ENCODE measurements at places on chromosomes 5 and 9. TPM values are rescaled to one million over a fixed set of nuclear protein-coding genes. Genes with fewer than 3 reads are reported as not detected.

PCDHA1 gene
- total RNA-seq = not detected

RNF14 gene
- total RNA-seq = 104 TPM

SMIM33 gene
- not detected for total RNA-seq

RALGPS1 gene
- total RNA-seq = 17.7 TPM

HAPLN1 gene
- 0.32 TPM for total RNA-seq

EGFLAM gene
- total RNA-seq = 9.1 TPM

PCA3 gene
- not detected for total RNA-seq

SLC34A1 gene
- not detected for total RNA-seq

TLX3 gene
- not detected for total RNA-seq

NR6A1 gene
- total RNA-seq = 1.4 TPM

EPB41L4B gene
- total RNA-seq = 9.9 TPM

MED10 gene
- 30.9 TPM for total RNA-seq

GPRIN1 gene
- 0.56 TPM for total RNA-seq

FBN2 gene
- total RNA-seq = 23.5 TPM

ADAMTS19 gene
- 0.81 TPM for total RNA-seq

WNT8A gene
- not detected for total RNA-seq

NTNG2 gene
- total RNA-seq = 1.8 TPM

OTP gene
- not detected for total RNA-seq

SPINK4 gene
- not detected for total RNA-seq

C9orf153 gene
- total RNA-seq = 0.22 TPM
